Suppressor macrophage treated with lipopolysaccharide for 1 hour (primary cell): ENCODE measurements at places on chromosomes 13 and 19.
A peak's percentile ranks its signal among the peaks of the same experiment; 100 is the strongest.

DNA sequence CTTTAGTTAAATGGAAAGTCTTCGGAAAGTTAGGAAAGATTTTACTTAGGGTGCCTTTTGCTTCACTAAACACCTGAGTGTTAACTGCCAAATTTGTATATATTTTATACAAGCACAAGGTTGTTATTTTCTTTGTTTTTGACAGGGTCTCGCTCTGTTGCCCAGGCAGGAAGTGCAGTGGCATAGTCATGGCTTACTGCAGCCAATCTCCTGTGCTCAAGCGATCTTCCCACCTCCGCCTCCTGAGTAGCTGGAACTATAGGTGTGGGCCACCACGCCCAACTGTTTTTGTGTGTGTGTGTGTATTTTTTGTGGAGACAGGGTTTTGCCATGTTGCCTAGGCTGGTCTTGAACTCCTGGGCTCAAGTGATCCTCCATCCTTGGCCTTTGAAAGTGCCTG is 16.2 kb downstream of the KCTD4 start:
- no peak for DNase-seq

DNA sequence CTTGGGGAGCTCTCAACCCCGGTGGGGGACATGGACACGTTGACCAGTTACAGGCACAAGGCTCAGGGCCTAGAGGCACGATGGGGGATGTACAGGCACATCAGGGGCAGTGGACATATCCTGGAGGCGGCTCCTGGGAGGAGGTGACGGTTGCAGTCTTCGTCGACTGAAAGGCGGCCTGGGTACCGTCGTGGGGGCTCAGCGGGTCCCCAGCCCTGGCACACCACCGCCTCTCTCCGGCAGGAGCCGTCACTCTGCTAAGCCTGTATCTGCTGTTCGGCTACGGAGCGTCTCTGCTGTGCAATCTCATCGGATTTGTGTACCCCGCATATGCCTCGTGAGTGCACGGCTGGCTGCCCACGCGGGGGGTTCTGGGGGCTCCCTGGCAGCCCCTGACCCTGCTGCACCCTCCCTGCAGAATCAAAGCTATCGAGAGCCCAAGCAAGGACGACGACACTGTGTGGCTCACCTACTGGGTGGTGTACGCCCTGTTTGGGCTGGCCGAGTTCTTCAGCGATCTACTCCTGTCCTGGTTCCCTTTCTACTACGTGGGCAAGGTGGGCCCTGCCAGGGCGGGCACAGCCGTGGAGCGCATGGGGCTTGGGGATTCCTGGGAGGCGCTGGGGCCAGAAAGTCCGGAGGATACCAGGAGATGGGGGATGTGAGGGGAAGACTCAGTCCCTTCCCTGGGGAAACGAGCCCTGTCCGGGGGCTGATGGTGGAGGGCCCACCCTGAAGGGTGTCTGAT is 4.2 kb downstream of the REEP6 start:
- DNase-seq = no peak

GRCh38 chr19:15136234-15136954 is 29.2 kb downstream of the SYDE1 start:
- DNase-seq = no peak

DNA sequence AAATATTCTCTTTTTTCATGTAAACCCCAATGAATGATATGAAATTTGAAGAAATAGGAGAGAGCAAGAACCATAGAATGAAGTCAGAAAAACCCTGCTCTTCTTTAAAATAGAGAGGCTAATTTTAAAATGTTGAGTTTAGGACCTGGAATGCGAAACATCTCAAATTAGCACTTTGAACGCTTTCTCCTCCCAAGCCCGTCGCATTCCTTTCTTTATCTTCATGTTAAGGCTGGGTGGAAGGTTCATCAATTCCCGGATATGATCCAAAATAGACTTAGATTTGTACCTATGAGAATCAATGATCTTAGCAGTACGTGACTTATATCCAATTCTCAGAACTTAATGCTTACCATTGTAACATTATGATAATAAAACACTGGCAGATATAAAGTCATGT is 24.1 kb upstream of the LGALS16 start:
- DNase-seq = no peak

GRCh38 chr13:98721825-98722510 is 30.5 kb downstream of the SLC15A1 start:
- DNase-seq = no peak

GRCh38 chr13:32205431-32206096 is 109.6 kb downstream of the ZAR1L start:
- DNase-seq = no peak

DNA sequence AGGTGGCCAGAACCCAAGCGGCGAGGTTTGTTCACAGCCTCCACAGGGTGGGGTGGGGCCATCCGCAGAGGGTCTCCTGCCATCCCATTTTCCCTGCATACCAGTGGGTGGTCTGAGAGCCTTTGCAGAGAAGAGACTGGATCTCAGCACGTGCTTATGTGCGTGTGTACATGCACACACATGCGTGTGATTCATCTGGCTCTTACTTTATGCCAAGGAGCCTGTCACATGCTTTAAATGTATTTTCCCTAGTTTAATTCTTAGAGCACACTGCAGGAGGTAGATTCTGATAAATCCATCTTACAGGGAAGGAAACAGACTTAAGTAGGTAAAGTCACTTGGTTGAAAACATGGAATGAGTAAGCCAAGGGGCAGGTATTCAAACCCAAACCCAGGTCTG is 47.1 kb downstream of the CAPN12 start:
- no peak for DNase-seq

GRCh38 chr19:4123615-4124568 is at the start of gene MAP2K2:
MAP2K2 (minus strand) TSS chr19:4124122; CDS start chr19:4123875, 247 bp downstream.
- peak; percentile 99 for DNase-seq

DNA sequence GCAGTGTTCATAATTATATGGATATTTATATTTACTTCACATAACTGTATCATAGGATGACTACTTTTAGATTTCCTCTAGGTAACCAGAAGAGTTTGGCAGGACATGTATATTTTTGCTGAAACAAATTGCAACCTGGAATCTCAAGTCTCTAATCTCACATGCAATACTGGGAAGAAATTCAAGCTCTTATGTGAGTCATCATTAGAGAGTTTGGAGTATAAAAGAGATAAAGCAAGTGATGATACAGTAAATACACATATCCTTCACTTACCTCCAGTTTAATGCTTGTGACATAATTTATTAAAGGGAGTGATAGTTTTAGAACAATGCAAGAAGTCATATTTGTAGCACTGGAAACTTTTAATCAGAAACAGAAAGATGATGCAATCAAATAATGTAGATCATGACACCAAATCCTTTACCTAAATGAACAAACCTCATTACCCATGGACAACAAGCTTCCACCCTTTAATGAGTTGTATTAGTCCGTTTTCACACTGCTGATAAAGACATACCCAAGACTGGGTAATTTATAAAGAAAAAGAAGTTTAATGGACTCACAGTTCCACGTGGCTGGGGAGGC is 15.8 kb upstream of the OR7A17 start:
- DNase-seq = no peak

DNA sequence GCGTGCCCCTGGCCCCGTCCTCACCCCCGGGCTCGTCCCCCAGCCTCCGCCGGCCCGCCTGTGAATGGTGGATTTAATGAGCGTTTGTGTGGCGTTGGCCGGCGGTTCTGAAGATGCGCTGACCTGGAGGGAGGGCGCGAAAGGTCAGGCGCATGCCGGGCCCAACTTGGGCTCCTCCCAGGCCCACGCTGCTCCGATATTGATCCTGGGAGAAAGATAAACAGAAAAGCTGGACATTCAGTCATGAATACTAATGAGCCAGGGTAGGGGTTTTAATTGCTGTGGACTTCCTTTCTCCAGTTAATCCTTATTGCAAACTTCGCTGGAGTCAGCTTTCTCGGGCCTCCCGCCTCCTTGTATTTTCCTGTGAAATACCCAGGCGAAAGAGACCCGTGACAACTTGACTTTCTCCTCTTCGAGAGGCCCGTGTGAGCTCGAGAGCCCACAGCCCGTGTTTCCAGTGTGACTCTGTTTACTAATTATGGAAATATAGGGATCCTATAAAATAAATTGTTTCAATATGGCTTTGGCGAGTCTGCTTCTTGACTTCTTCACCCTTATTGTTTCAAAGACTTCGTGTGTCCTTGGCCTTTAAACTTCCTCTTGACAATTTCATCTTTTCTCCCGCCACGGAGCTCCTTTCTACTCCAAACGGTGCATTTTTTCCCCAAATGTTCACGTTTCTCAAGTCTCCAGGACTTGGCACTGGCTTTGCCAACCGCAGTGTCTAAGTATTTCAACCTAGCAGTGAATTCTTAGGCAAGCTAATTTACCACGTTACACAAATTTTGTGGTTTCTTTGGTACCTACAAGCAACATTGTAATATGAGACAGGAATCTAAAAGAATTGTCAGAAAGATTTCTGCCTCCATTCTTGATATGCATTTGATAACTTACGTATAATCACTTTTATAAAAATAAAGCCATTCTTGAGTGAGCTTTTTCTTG is 10.5 kb downstream of the ZIC2 start:
- DNase-seq = no peak

DNA sequence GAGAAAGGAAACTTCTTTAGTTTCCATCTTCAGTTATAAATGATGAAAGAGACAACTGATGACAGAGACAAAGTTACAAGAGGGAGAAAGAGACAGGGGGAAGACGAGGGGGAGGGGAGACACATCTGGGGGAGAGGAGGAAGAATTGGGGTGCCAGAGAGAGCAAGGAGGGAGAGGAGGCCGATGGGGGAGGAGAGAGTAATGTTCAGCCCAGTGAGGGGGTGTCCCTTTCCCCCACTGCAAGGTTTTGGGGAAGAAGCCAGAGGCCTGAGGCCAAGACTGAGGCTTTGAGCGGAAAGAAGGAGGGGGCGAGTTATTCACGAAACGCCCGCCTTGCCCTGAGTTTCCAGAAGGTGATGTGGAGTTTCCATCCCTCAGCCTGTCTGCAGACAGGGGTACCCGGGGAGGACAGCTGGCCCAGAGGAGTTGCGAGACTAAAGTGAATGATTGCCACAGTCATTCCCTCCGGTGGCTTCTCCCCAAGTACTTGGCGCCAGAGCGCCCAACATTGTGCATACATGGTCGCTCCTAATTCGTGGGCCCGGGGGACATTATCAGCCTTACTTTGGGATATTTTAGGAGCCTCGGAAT is 558 bp upstream of the PPAN start:
- DNase-seq = peak; percentile 84

DNA sequence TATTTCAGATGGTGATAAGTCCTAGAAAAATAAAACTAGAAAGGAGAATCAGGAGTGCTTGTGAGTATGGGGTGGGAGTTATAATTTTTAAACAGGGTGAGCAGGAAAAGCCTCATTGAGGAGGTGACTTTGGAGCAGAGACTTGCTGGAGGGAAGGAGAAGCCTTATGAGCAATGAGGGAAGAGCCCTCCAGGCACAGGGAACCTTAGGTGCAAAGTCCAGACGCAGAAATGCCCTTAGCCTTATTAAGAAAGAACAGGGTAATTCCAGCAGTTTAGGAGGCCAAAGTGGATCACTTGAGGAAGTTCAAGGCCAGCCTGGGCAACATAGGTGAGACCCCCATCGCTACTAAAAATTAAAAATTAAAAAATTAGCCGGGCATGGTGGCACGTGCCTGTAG is 21.0 kb upstream of the FXYD3 start:
- DNase-seq = no peak

GRCh38 chr13:40161351-40161810 is 505.1 kb downstream of the FOXO1 start:
- DNase-seq = no peak

GRCh38 chr13:99386911-99387788 is 80.0 kb upstream of the GPR183 start:
- DNase-seq = peak; percentile 89
